ENCODE measurements at places on chromosomes 4 and X.

GRCh38 chrX:4655743-4656142 lies 942.3 kb upstream of the PRKX start:
- no peak for DNase-seq

- no peak for DNase-seq
Observed at GRCh38 chr4:8528713-8529112, 51.5 kb upstream of the GPR78 start.

- no peak for DNase-seq
Observed at GRCh38 chr4:170025523-170026252, 507 bp downstream of the MFAP3L start.

- DNase-seq: no peak
Observed at GRCh38 chrX:117120700-117121099, 657.9 kb upstream of the CT83 start.

- DNase-seq: no peak
Observed at GRCh38 chr4:139825523-139826014, 159.9 kb downstream of the MGST2 start.

- no peak for DNase-seq
Observed at GRCh38 chrX:106341823-106342222, 173.7 kb downstream of the PWWP3B start.

GRCh38 chrX:125651426-125651825 lies 331.8 kb downstream of the TEX13C start:
- no peak for DNase-seq

Measured in stimulated activated CD8-positive, alpha-beta memory T cell treated with anti-CD3 and anti-CD28 coated beads, Interleukin-4, amount 100 ng/mL, for 1 hour (primary cell).